ENCODE measurements at places on chromosomes 12 and 14. TPM values are rescaled to one million over a fixed set of nuclear protein-coding genes. Genes with fewer than 3 reads are reported as not detected.

DNA sequence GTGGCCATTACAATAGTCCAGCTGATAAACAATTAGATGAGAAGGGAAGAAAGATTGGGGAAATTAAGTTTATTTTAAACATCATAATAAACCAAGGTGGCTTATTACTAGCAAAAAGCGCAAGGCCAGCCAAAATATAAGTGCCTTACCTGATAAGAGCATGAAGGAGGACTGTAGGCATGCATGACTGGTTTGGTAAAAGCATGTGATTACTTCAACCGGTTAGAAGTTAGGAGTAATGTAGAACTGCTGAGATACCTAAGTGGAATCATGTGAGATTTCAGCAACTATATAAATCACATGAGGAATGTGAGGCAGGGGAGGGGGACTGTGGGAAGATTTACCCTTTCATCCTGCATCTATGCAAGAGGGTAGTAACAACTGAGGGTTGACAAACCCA is 59.7 kb upstream of the CCDC196 start:
- H3K36me3 ChIP-seq, result no peaks in the 10 kb centered on the region
- no peaks in the 10 kb centered on the region for H3K4me1 ChIP-seq
- H3K4me3 ChIP-seq, result no peak overlapping the region
- H3K27me3 ChIP-seq, result no peaks in the 10 kb centered on the region
- no peak for DNase-seq

- no peaks in the 10 kb centered on the region for H3K4me1 ChIP-seq
- DNase-seq, result no peak
- no peaks in the 10 kb centered on the region for H3K27me3 ChIP-seq
- H3K36me3 ChIP-seq, result no peaks in the 10 kb centered on the region
These were observed 67.1 kb upstream of the GZMB start for GRCh38 chr14:24701062-24701461.

GRCh38 chr12:30761730-30762129 is 7.0 kb upstream of the CAPRIN2 start:
- no peaks in the 10 kb centered on the region for H3K36me3 ChIP-seq
- no peak overlapping the region for H3K27ac ChIP-seq
- H3K27me3 ChIP-seq, result no peaks in the 10 kb centered on the region

DNA sequence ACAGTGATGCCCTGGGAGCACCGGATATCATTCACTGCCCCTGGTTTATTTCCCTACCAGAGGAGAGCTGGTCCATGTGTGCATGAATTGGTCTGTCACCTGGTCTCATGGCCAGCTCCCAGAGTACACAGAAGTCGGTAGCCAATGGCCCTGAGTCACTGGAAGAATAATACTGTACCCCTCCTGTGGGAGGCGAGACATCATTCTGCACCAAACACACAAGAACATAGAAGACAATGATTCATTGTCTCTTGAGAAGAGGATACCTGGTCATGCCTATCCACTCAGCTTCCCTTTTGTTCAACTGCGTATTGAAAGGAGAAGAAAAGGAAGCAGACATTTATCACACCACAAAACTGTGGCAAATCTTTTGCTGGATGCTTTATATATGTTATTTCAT is 216.2 kb downstream of the DPF3 start:
- no peaks in the 10 kb centered on the region for H3K27me3 ChIP-seq
- no peak overlapping the region for H3K27ac ChIP-seq
- DNase-seq, result no peak
- H3K4me3 ChIP-seq, result no peak overlapping the region
- H3K36me3 ChIP-seq, result no peaks in the 10 kb centered on the region
- no peaks in the 10 kb centered on the region for H3K4me1 ChIP-seq

Gene TGFB3
- total RNA-seq, result 11.5 TPM

Gene MYF5
- total RNA-seq, result not detected

Gene DUSP6
- total RNA-seq, result 84.6 TPM
